Mesothelial cell of epicardium (in vitro differentiated cells): ENCODE measurements at places on chromosomes 6 and 20. TPM values are rescaled to one million over a fixed set of nuclear protein-coding genes. Genes with fewer than 3 reads are reported as not detected.

DNA sequence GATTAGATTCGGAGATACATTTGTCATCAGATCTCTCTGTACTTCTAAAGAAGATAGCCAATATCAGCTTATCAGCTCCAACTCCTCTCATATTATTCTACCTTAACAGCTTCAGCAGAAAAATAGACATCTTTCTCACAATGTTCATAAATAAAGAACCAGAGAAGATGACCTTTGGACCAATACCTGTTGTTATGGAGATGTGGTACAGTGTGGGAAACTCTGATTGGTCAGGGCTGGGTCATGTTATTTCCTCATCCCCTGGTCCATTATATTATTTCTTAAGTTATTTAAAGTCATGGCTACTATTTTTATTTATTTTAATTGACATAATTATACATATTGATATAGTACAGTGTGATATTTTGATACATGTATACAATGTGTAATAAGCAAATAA is 35.9 kb upstream of the POLR1H start:
- no peaks in the 10 kb centered on the region for H3K4me1 ChIP-seq
- H3K36me3 ChIP-seq: peaks cover 8% of the 10 kb centered on the region
- DNase-seq: no peak
- H3K27ac ChIP-seq: no peak overlapping the region
- H3K27me3 ChIP-seq: no peaks in the 10 kb centered on the region

GRCh38 chr6:42010185-42010891 is 40.0 kb upstream of the TAF8 start:
- peaks cover 2% of the 10 kb centered on the region for H3K36me3 ChIP-seq
- H3K27ac ChIP-seq: peak overlapping the region; percentile 43
- peaks cover 13% of the 10 kb centered on the region for H3K4me1 ChIP-seq
- no peaks in the 10 kb centered on the region for H3K27me3 ChIP-seq
- H3K4me3 ChIP-seq: no peak overlapping the region

DNA sequence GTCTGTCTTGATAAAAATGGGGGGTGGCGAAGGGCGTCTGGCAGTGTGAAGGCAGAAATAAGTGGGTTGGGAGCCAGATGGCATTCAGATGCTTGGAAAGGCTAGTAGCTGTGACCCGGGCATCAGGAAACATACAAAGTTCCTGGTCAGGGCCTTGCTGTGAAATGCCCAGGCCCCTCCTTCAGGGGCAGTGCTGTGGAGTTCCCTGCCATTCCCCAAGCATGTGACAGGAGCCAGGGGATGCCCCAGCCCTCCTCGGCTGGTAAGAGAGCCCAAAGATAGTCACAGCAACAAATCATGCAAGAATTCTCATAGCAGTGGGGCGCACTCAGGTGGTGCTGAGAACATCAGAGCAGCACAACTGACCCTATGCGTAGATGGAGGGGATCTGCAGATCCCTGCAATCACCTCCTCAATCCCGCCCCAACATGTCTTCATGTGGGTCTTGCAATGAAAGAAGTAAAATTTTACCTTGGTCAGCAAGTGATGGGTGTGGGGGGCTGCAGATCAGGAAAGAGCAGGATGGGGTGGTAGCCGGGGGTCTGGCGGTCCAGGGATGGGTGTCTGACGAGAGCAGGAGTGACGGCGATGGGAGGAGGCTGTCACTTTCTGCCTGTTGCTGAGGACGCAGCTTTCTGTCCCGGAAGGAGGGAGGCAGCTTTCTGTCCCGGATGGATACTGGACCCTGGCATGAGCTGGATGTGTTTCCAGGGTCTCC is 39.5 kb downstream of the SLC22A1 start:
- peaks cover 6% of the 10 kb centered on the region for H3K36me3 ChIP-seq
- H3K27ac ChIP-seq: no peak overlapping the region
- H3K4me3 ChIP-seq: no peak overlapping the region
- H3K27me3 ChIP-seq: no peaks in the 10 kb centered on the region

- H3K36me3 ChIP-seq: peaks cover 4% of the 10 kb centered on the region
- DNase-seq: no peak
- H3K27ac ChIP-seq: peak overlapping the region; percentile 99
- H3K4me3 ChIP-seq: no peak overlapping the region
- H3K27me3 ChIP-seq: no peaks in the 10 kb centered on the region
These were observed 257.6 kb downstream of the HDGFL1 start for GRCh38 chr6:22826961-22827360.

DNA sequence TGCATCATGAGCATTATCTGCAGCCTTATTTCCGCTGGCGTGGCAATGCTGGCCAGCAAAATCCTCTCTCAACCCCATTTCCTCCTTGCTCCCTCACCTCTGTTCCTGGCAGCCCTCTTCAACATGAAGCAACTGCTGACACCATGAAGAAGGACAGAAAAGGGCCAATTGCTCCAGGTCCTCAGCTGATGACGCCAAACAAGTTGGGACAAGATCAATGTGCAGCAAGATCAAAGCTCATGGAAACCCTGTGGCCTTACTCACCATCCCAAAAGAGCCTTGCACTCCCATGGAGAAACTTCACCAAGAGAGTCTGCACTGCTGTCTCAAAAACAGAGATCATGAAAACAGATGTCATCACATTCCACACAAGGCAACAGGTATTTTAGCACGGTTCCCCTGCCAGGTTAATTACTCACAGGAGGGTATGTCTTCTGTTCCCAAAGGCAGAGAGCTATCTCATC is 7.4 kb downstream of the GFOD1 start:
- no peaks in the 10 kb centered on the region for H3K4me1 ChIP-seq
- DNase-seq: no peak
- H3K4me3 ChIP-seq: no peak overlapping the region
- no peak overlapping the region for H3K27ac ChIP-seq
- peaks cover 20% of the 10 kb centered on the region for H3K27me3 ChIP-seq
- no peaks in the 10 kb centered on the region for H3K36me3 ChIP-seq

Gene IRF4
- 0.11 TPM in 1 of 3 replicates, not detected in the others for total RNA-seq
